ENCODE measurements at places on chromosomes 1 and 21. TPM values are rescaled to one million over a fixed set of nuclear protein-coding genes. Genes with fewer than 3 reads are reported as not detected.

TCHHL1 gene
- total RNA-seq: not detected

CFHR4 gene
- total RNA-seq: not detected

OPRD1 gene
- total RNA-seq: 0.03 TPM

OR6Y1 gene
- total RNA-seq: not detected

CLCA1 gene
- not detected for total RNA-seq

EPHA10 gene
- total RNA-seq: not detected

LAMB3 gene
- total RNA-seq: 2.1 TPM

RPE65 gene
- not detected for total RNA-seq

GRCh38 chr1:208268541-208269337 lies 24.6 kb upstream of the PLXNA2 start:
- DNase-seq: no peak

GRCh38 chr1:51875291-51875772 lies 3.2 kb downstream of the NRDC start:
- DNase-seq: no peak

DNA sequence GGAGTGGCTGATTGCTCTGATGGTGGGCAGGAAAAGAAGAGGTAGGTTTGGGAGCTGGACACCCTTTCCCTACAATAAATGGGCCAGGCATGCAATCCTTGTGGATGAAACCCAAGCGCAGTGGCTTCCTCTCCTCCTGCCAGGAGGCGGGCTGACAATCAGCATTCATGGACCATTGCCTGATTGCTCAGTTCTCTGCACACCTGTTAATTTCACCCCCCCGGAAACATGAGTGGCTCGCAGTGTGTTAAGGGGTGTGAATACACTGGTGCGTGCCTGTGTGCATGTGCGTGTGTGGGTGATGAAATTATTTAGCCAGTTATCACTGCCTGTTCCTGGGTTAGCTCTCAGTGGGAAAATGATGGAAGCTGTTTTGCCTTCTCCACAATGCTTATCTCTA lies 310.7 kb downstream of the PCP4 start:
- DNase-seq: no peak

GRCh38 chr1:5949085-5949760 lies 43.0 kb downstream of the NPHP4 start:
- peak; percentile 38 for DNase-seq

DNA sequence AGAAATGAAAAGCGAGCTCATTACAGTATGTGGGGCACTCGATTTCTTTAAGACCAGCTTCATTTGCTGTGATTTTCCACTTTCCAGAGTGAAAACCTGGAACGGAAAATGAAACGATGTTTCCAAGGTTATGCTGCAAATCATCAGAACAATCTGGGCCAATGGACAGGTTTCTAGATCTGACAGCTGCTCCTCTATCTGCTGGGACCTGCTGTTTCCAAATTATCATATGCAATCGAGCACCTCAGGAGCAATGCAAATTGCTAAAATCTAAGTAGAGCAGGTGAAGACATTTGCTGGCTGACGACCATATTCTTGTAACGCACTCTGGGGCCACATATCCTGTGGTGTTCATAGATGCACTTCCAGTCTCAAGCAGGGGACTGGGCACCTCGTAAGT lies 39.7 kb upstream of the TIAM1 start:
- DNase-seq: no peak

DNA sequence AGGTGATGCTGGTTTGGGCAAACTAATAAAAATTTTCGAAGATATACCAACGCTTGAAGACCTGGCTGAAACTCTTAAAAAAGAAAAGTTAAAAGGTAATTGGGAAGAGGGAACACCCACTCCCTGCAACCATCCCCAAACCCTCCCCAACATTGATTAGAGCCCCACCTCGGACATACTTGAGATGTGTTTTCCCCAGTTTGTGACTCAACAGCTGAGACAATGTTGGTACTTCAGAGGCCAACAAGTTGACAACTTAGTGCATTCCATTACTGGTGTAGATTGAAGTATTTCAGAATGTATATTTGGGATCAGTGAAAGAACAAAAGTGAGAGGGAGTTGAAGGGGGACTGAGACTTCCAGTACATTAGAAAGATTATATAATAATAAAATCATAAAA lies 5.1 kb downstream of the IFI16 start:
- DNase-seq: no peak

DNA sequence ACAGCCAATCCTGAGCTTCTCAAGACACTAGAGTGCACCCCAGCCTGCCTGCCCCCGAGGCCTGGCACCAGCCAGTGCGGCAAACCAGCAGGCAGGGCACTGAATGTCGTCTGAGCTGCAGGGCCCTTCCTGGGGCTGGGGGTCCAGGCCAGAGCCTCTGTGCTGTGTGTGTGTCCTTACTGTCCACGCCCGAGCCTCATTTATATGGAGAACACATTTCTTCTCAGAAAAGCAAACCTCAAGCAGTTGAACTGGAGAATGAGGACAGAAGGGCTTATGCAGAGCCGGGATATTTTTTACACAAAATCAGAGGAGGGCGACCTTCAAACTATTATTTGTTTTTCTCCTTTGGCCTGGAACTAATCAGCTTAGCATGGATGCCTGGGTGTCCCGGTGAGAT lies 52.7 kb downstream of the POFUT2 start:
- no peak for DNase-seq

DNA sequence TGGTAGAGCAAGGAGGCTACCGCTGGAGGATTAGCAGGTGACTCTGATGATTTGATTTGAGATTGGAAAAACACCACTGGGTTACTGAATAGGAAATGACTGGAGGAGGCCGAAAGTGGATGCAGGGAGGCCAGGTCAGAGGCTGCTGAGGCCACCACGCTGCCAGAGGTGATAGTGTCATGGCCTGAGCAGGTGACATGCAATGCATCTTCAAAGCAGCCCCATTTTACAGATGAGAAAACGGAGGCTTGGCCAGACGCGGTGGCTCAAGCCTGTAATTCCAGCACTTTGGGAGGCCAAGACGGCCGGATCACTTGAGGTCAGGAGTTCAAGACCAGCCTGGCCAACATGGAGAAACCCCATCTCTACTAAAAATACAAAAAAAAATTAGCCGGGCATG lies 12.8 kb downstream of the C1orf167 start:
- DNase-seq: no peak

DNA sequence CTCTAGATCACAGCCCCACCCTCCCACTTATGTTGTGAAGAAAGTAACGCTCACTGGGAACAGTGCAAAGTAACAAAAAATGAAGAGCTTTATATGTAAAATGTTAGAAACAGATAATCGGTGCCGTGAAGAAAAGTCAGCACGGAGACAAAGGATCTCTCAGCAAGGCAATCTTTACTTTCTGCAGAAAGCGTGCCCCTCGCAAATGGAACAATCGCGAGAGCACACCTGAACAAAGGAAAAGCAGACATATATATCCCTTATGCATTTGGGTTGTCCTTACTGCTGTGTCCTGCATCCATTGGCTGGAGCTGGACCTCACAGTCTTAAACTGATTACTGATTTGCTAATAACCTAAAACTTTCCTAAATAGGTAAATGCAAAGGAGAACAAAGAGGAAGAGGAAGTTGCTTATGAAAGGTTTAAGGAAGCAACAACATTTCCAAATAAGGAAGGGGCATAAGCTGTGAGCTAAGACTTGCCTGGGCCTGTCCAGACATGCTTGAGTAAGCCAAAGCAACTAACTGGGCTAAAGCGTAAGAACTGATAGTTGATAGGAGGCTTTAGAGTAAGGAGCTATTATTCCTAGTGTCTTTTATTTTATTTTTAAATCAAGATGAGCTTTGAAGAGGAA lies 89.7 kb downstream of the GTF2B start:
- no peak for DNase-seq

DNA sequence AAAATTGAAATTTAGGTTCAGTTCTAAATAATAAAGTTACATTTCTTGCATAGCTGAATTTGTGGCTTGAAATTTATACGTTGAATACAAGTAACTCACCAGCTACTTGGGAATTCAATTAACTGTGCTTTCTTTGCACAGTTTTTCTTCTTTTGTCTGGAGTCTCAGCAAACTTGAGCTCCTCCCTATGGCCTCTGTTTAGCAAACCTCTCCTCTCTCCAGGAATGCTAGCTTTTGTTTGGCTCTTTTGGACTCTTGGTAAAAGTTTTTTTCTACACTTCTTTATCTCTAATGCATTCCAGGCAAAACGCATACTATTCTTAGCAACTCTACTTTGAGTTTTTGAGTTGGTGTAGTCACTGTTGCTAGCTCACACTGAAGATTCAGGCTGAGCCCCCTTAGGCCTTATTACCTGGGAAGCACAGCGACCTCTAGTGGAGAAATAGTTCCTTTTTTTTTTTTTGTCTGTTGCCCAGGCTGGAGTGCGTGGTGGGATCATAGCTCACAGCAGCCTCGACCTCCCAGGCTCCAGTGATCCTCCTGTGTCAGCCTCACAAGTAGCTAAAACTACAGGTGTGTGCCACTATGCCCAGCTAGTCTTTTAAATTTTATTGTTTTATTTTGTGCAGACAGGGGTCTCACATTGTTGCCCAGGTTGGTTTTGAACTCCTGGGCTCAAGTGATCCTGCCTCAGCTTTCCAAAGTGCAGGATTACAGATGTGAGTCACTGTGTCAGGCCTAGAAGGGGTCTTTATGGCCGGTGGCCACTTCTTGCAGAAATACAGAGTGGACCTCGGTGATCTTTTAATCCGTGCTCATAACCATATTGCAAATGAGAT lies 61.7 kb downstream of the CASQ2 start:
- DNase-seq: peak; percentile 59

- DNase-seq: no peak
These were observed 10.3 kb downstream of the CHAF1B start for GRCh38 chr21:36395353-36396111.

DNA sequence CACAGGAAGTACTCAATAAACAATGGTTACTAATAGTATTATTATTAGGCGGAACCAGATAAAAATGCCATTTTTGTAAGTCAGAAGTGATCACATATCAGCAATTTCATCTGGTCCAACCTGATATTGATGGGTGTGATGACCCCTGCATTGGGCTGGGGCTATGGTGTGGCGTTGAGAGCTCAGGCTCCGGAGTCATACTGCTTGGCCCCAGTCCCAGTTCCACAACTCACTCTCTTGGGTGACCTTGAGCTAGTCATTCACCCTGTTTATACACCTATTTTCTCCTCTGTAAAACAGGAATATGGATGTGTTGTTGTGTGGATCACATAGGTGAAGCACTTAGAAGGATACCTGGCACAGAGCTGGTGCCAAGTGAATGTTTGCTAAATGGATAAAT lies 229.4 kb upstream of the POU3F1 start:
- DNase-seq: no peak

DNA sequence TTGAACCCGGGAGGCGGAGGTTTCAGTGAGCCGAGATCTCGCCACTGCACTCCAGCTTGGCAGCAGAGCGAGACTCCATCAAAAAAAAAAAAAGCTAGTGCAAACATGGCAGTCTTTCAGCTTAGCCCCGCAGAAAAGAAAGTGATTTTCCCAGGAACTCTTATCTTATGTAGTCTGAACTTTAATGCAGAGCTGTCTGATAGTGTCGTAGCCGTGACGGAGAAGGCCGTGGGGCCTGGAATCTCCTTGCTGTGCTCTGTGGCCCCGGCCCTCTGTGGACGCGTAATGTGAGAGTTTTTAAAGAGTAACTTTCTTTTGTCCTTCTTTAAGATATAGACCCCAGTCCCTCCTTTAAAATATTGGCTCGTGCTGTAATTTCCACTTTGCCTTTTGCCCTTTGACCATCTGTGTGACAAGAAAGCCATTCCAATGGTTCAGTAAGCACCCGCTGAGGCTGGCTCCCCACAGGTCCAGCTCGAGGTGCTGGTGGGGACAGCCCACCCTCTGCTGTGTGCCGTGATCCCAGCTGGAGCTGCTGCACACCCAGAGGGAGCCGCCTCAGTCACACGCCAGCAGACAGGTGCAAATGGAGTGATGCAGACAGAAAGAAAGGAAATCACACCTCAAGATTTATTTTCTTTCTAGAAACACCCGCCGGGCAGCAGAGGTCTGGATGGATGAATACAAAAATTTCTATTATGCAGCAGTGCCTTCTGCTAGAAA lies 164.0 kb downstream of the PGBD5 start:
- no peak for DNase-seq

DNA sequence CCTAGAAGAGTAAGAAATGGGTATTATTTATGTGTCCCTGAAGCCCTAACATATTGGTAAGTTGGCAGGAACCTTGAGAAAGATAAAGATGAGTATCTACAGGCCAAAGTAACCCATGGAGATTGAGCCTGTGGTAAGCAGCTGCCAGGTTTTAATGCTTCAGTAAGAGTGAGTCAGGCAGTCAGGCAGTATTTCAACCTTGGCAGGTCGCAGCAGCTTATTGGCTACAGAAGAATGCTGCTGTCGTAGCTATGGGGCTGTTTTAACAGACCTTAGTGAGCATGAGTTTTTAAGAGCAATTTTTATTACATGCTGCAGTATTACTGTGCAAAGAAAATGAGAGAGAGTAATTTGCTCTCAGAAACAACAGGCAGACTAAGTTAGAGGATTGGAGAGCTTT lies 10.3 kb upstream of the SLC30A10 start:
- no peak for DNase-seq

DNA sequence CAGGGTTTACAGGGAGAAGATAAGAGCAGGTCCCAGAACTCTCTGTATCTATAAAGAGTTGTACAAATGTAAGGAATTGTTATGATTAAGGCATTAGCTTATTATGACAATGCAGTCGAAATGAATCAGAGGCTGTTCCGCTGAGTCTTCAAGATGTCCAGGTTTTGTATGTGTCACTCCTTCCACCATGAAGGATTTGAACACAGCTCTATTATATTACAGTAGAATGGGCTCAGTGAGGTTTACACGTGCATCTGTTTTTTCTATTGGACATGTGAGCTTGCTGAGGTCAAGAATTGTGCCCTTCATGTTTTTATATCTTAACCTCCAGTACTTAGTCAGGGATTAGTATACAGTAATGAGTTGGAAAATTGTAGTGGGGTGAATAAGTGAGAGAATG lies 86.3 kb downstream of the MPZL1 start:
- no peak for DNase-seq

- no peak for DNase-seq
These were observed 6.3 kb downstream of the HTR1D start for GRCh38 chr1:23210963-23211362.

Measured in SJSA1 (cell line).